Esophagus muscularis mucosa (tissue), 4 donors: ENCODE measurements at places on chromosomes 3 and 15.
A peak's percentile ranks its signal among the peaks of the same experiment; 100 is the strongest.

GRCh38 chr15:71089801-71090200 lies 25.5 kb upstream of the THSD4 start:
- DNase-seq: peak; percentile 75

DNA sequence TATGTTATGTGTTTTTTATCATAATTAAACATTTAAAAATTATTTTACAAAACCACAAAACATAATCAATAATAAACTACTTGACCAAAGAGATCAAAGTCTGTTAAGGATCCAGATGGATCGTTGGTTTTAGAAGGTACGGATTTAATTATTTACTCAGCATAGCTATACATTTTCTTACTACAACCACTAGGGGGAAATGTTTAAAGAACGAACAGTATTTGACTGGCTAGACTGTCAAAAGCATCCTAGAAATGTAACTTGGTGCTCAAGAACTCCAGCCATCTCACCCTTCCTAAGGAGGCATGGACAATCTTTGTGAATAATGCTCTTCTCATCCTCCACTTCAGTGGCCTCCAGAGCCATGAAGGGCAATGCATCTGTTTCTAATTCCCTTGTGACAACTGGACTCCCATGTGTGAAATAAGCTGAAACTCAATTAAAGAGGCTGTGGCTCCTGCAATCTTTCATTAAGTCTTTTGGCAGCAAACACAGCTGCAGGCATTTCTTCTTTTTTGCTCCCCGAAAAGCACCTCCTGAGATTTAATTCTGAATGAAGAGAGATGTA lies 94.7 kb upstream of the TUSC7 start:
- DNase-seq: no peak

DNA sequence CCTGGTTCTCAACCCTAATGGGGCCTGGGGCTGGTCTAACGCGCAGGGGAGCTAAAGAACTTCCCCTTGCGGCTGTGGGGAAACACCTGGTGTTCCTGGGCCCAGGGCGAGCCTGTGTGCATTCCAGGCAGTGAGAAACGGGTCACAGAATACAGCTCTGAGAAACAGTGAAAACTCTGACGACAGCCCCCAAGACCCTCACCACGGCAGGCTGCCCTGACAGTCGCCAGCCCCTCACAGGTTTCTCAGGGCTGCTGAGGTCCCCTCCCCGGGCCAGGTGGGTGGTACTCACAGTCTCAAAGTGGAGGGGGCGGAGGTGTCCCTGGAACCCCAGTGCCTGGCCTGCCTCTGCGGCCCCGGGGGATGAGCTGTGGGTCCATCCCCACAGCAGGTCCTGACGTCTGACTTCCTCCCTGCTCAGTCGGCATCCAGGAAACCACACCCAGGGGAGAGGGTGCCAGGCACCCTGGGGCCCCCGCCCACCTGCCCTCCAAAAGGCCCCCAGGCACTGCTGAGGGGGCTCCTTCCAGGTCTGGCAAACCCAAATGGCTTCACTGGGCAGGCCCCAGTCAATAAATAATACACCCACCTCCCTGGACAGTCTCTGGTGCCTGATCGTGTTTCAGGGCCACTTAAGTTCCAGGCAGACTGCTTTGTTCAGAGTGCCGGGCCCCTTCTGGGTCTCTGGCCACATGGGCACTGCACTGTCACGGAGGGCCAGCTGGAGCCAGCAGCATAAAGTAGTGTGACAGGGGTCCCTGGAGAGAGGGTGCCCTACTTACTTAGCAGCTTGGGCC lies 57.7 kb downstream of the IQSEC1 start:
- DNase-seq: no peak

DNA sequence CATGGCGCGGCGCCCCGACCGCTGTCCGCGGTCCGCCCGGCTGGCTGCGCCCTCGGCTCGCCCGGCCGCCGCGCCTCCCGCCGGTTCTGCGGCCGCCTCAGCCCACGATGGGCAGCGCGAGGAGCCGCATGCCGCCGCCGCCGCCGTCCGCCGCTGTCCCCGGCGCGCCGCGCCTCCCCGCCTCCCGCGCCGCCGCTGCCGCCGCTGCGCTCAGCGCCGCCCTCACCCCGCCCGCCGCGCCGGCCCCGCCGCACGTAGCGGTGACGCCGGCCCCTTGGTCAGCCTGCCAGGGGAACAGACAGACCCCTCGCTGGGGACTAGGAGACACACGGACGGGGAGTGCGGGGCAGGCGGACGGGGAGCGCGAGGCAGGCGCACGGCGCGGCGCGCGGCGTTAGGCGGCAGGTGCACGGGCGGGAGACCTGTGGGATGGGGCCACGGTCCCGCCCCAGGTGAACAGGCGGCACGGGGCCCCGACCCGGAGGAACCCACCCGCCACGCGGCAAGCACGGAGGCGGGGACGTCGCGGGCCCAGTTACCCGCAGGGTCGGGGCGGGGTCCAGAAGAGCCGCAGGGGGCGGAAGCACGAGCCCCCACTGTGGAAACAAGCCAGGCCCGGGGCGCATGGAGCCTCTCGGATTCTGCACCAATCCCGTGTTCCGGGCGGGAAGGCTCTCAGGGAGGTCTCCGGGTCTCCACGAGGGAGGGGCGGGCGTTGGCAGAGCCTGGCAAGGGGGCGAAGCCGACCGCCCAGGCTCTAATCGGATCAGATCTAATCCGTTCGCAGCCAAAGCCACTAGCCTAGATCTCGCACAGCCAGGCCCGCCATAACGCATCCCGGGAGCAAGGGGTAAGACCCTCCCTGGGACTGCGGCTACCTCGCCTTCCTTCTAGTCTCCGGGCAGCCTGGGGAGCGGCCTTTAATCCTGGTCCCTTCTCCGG lies at the start of gene CSPG5:
Gene CSPG5 (minus strand): TSS at position 175 of the 942 bp plus-strand sequence. CDS start 172 bp downstream, at position 3.
- no peak for DNase-seq

- DNase-seq: no peak
These were observed 5.8 kb downstream of the MAP2K5 start for GRCh38 chr15:67548236-67548852.
